Left ventricle myocardium superior (tissue), 1 donor: ENCODE measurements at places on chromosomes 4 and X.

- no peak for DNase-seq
Measured at GRCh38 chrX:132480581-132481203, 8.1 kb downstream of the MBNL3 start.

GRCh38 chrX:11341274-11342201 lies 48.3 kb downstream of the AMELX start:
- peak; percentile 62 for DNase-seq

- no peak for DNase-seq
Measured at GRCh38 chr4:13348216-13348615, 135.9 kb downstream of the RAB28 start.

- DNase-seq = no peak
Measured at GRCh38 chr4:1971456-1972200, 37.1 kb downstream of the NELFA start.

GRCh38 chrX:1224954-1225353 lies 12.5 kb upstream of the CRLF2 start:
- DNase-seq = no peak
